ENCODE measurements at places on chromosomes 2 and 18. TPM values are rescaled to one million over a fixed set of nuclear protein-coding genes. Genes with fewer than 3 reads are reported as not detected.

CRACDL gene
- 6.4 TPM for polyA plus RNA-seq

QPCT gene
- polyA plus RNA-seq, result 1.9 TPM

SCN2A gene
- 0.15 TPM for polyA plus RNA-seq

ANKRD30B gene
- not detected for polyA plus RNA-seq

SERPINB4 gene
- 0.08 TPM for polyA plus RNA-seq

LTBP1 gene
- polyA plus RNA-seq, result 107 TPM

HRH4 gene
- not detected for polyA plus RNA-seq

TXNDC2 gene
- polyA plus RNA-seq, result not detected

NFATC1 gene
- polyA plus RNA-seq, result 2.0 TPM

SERPINB10 gene
- polyA plus RNA-seq, result not detected

ZFP36L2 gene
- 118 TPM for polyA plus RNA-seq

TMEM247 gene
- polyA plus RNA-seq, result not detected

GREB1 gene
- polyA plus RNA-seq, result 0.13 TPM

FKBP1B gene
- polyA plus RNA-seq, result 18.7 TPM

CGREF1 gene
- 5.8 TPM for polyA plus RNA-seq

IL18R1 gene
- polyA plus RNA-seq, result 0.33 TPM

AKAIN1 gene
- polyA plus RNA-seq, result not detected

SEPTIN2 gene
- polyA plus RNA-seq, result 243 TPM

MAB21L4 gene
- 5.5 TPM for polyA plus RNA-seq

GRHL1 gene
- 0.25 TPM for polyA plus RNA-seq

CMPK2 gene
- 2.4 TPM for polyA plus RNA-seq

LINC00305 gene
- polyA plus RNA-seq, result not detected

CCDC68 gene
- 1.9 TPM for polyA plus RNA-seq

WDCP gene
- polyA plus RNA-seq, result 3.5 TPM

IGFBP5 gene
- polyA plus RNA-seq, result 385 TPM

CNTNAP5 gene
- polyA plus RNA-seq, result not detected

NAT8 gene
- not detected for polyA plus RNA-seq

DNER gene
- 2.5 TPM for polyA plus RNA-seq

CRYBA2 gene
- polyA plus RNA-seq, result not detected

TNFRSF11A gene
- polyA plus RNA-seq, result 1.5 TPM

ASB18 gene
- polyA plus RNA-seq, result not detected
